Psoas muscle (tissue), 8 donors: ENCODE measurements at places on chromosomes 5 and 9. TPM values are rescaled to one million over a fixed set of nuclear protein-coding genes. Genes with fewer than 3 reads are reported as not detected.

- H3K27me3 ChIP-seq: no peaks in the 10 kb centered on the region
- H3K27ac ChIP-seq: no peak overlapping the region
- DNase-seq: no peak
- H3K4me1 ChIP-seq: no peaks in the 10 kb centered on the region
- no peak overlapping the region for H3K4me3 ChIP-seq
These were observed 48.6 kb upstream of the TLE1 start for GRCh38 chr9:81737871-81738507.

DNA sequence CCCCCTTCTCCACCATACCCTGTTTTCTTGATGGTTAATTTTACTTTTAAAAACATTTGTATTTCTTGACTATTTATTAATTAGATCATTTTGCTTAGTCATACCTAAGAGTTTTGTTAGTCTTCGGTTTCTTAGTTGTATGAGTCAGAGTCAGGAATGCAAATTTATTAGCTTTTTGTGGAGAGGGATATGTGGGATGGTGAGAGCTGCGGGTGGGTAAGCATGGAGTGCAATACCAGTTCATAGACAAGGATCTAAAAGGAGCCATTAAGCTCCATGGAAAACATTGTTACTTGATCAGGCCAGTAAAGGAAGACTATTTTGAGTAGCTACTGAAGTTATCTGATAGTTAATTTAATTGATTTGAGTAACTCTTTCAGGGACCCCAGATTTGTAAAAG, 77.5 kb downstream of the ZSWIM6 start:
- H3K27me3 ChIP-seq: no peaks in the 10 kb centered on the region
- H3K27ac ChIP-seq: peak overlapping the region; percentile 58
- H3K4me3 ChIP-seq: peak overlapping the region; percentile 60
- no peaks in the 10 kb centered on the region for H3K36me3 ChIP-seq

GRCh38 chr9:5582835-5583195, 46.1 kb upstream of the RIC1 start:
- no peaks in the 10 kb centered on the region for H3K36me3 ChIP-seq
- H3K4me1 ChIP-seq: peaks cover 10% of the 10 kb centered on the region
- no peak overlapping the region for H3K4me3 ChIP-seq
- no peak overlapping the region for H3K27ac ChIP-seq

GRCh38 chr5:109956884-109957283, 267.2 kb downstream of the MAN2A1 start:
- DNase-seq: no peak
- no peaks in the 10 kb centered on the region for H3K27me3 ChIP-seq
- H3K36me3 ChIP-seq: no peaks in the 10 kb centered on the region
- H3K4me3 ChIP-seq: no peak overlapping the region
- no peak overlapping the region for H3K27ac ChIP-seq
- H3K4me1 ChIP-seq: no peaks in the 10 kb centered on the region

GRCh38 chr5:113081881-113082546, 105.4 kb downstream of the DCP2 start:
- no peaks in the 10 kb centered on the region for H3K36me3 ChIP-seq
- DNase-seq: no peak
- H3K27me3 ChIP-seq: no peaks in the 10 kb centered on the region
- peak overlapping the region; percentile 41 for H3K27ac ChIP-seq
- peaks cover 7% of the 10 kb centered on the region for H3K4me1 ChIP-seq

- no peak for DNase-seq
- H3K27me3 ChIP-seq: no peaks in the 10 kb centered on the region
- no peaks in the 10 kb centered on the region for H3K36me3 ChIP-seq
- no peak overlapping the region for H3K4me3 ChIP-seq
- H3K27ac ChIP-seq: no peak overlapping the region
These were observed 157.1 kb upstream of the COL5A1 start for GRCh38 chr9:134484479-134484878.

DNA sequence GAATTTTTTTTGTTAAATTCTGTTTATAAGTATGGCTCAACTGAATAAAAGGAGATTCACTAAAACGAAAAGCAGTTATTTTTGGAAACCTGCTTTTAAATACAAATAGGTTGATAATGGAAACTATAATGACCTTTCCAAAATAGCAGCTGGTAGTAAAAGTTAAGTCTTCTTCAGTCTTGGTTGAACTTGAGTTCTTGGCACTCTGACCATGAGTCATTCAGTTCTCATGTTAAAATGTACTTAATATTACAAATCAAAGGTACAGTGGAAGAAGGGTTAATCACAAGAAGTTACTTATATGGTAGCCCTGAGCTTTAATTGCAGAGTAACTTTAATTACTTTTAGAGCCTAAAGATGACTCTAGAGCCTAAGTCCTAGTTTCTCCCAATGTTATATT, 62.1 kb downstream of the KLF9 start:
- H3K4me3 ChIP-seq: no peak overlapping the region
- H3K27me3 ChIP-seq: no peaks in the 10 kb centered on the region
- H3K27ac ChIP-seq: no peak overlapping the region

DNA sequence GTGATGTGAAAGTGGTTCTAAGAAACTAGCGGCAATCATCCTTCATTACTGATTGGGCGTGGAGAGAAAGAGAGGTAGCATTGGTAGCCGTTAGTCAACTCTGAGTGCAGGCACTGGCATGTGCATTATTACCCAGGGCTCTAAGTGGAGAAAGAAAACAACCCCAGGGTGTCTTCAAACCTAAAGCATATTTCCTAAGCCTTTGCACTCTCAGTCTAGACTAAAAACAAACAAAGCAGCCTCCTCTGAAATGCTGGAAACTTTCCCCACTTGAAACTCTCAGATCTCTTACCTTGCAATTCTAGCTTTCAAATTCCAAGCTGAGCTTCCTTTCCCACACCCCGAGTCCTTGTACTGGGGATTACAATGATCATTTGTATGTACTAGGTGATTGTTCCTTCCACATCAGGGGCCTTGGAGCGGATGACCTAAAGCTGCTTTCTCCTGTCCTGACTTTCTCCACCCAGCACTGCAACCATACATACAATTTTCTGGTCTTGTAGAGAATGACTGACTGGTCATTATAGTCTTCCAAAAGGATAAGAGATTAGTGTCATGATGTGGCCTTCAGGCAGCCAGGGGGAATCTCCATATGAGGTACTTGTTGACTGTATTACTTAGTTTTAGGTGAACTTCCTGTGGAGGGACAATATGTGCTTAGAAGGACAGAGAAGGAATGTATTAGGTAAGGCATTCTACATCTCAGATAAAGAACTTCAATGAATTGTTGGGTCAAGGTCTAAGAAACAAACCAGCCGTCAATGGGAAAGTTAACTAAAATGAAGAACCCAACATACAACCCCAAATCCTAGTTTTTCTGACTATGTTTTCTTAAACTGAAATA, 98.3 kb upstream of the CDKN2B start:
- no peaks in the 10 kb centered on the region for H3K27me3 ChIP-seq
- no peak overlapping the region for H3K4me3 ChIP-seq
- no peak for DNase-seq
- peaks cover 19% of the 10 kb centered on the region for H3K4me1 ChIP-seq

DNA sequence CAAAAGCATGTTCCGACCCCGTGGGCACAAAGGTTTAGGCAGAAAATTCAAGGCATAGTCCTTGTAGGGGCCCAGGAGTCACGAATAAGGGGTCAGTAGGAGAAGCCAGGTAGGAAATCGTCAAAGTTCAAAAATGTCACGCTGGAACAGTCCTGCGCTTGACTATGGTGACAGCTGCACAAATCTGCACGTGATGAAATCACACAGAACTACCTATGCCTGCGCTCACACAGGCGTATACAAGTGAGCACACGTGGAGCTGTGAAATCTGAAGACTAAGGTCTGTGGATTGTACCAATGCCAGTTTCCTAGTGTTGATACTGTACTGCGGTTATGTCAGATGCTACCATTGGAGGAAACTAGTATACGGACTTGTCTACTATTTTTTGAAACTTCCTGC, 303.1 kb upstream of the PANK3 start:
- no peak for DNase-seq
- no peak overlapping the region for H3K4me3 ChIP-seq
- no peak overlapping the region for H3K27ac ChIP-seq
- no peaks in the 10 kb centered on the region for H3K27me3 ChIP-seq

- no peak overlapping the region for H3K27ac ChIP-seq
- no peaks in the 10 kb centered on the region for H3K27me3 ChIP-seq
- no peaks in the 10 kb centered on the region for H3K4me1 ChIP-seq
- no peak overlapping the region for H3K4me3 ChIP-seq
- H3K36me3 ChIP-seq: no peaks in the 10 kb centered on the region
- DNase-seq: no peak
These were observed 92.2 kb downstream of the DOCK8 start for GRCh38 chr9:306907-307306.

- H3K27me3 ChIP-seq: no peaks in the 10 kb centered on the region
- no peak for DNase-seq
- no peaks in the 10 kb centered on the region for H3K36me3 ChIP-seq
- no peak overlapping the region for H3K4me3 ChIP-seq
These were observed 413.5 kb upstream of the WWC1 start for GRCh38 chr5:167877924-167878323.

DNA sequence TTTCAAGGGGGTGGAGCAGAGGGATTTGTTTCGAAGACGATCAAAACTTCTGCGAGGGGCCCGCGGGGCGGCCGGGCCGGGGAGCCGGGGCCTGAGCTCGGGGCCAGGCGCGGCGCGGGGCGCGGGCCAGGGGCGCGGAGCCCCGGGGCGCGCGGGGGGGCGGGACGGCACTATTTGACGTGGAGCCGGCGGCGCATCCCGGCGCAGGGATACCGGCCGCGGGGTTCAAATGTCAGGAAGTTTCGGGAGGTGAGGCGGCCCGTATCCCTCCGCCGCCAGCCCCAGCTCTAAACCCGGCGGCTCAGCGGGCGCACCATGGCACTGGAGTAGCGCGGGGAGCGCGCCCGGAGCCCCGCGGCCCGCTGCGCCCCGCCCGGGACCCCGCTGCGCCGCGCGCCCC, at the start of gene LMX1B:
TSS of gene LMX1B (plus strand) at position 278 of the 400 bp plus-strand sequence. CDS start 522 bp downstream, outside the sequence.
- H3K27me3 ChIP-seq: peaks cover 90% of the 10 kb centered on the region
- H3K27ac ChIP-seq: no peak within 1 kb of the TSS
- peak; percentile 67 for DNase-seq
- no peaks in the 10 kb centered on the region for H3K36me3 ChIP-seq

DNA sequence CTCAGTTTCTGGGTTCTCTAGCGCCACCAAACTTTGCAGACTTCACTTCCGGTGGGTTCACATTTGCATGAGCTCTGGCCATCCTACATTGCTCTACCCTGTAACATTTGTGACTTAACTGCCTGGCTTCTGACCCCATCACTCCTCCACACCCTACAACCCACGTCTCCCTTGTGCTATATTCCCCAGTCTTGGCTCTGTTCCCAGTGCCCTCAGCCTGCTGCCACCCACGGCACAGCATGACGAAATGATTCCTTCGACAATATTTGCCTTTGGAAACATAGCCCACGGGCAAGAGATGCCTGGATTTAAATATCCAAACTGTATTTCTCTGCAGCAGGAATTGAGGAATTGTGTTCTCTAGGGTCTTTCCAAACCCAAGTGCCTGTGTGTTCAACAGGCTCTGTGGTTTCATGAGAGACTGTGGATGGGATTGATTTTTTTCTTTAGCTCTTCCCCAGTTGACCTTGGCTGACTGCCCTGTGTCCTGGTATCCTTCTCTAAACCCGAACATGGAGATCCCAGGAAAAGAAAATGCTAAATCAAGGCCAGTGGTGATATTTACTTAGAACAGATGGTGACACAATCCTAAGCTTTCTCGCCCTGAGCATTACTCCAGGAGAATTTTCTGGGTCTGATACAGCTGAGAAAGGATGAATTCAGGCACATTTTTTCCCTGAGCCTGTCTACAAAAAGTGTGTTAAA, 44.4 kb upstream of the GRIA1 start:
- H3K36me3 ChIP-seq: no peaks in the 10 kb centered on the region
- no peak overlapping the region for H3K27ac ChIP-seq
- no peaks in the 10 kb centered on the region for H3K27me3 ChIP-seq
- no peak for DNase-seq
- H3K4me3 ChIP-seq: no peak overlapping the region

GRCh38 chr5:114332925-114333324, 28.9 kb upstream of the KCNN2 start:
- no peaks in the 10 kb centered on the region for H3K36me3 ChIP-seq
- no peak overlapping the region for H3K27ac ChIP-seq
- no peaks in the 10 kb centered on the region for H3K4me1 ChIP-seq
- no peak for DNase-seq
- H3K27me3 ChIP-seq: no peaks in the 10 kb centered on the region

- H3K4me1 ChIP-seq: peaks cover 2% of the 10 kb centered on the region
- no peak overlapping the region for H3K4me3 ChIP-seq
- no peaks in the 10 kb centered on the region for H3K27me3 ChIP-seq
- H3K36me3 ChIP-seq: no peaks in the 10 kb centered on the region
- H3K27ac ChIP-seq: no peak overlapping the region
These were observed 14.9 kb downstream of the GLIS3 start for GRCh38 chr9:4284925-4285324.

The C5orf58 gene
- total RNA-seq: not detected

The FCN1 gene
- 3.9 TPM for total RNA-seq

The PIK3R1 gene
- total RNA-seq: 102 TPM

The GOLM1 gene
- total RNA-seq: 4.0 TPM
